ENCODE measurements at places on chromosomes 2 and 18.

GRCh38 chr2:70328921-70329561 is 27.2 kb upstream of the FAM136A start:
- DNase-seq: no peak

DNA sequence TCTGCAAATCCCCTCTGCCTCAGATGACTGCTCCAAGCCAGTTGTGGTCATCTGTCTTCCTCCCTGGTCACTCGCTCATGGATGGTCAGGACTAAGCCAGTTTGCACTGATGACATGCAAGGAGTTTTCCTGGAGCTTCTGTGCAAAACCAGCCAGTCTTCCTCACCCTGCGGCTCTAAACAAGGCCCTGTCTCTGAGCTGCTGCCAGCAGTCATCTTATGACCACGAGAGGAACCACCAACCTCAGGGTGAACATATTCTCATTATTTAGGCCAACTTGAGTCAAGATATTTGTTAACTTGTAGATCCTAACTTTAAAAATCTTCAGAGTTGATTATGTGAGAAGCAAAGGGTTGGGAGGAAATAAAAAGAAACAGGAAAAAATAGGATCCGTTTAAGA is 119.9 kb upstream of the CAB39 start:
- no peak for DNase-seq

GRCh38 chr18:32469190-32469651 is 1.5 kb downstream of the GAREM1 start:
- no peak for DNase-seq

DNA sequence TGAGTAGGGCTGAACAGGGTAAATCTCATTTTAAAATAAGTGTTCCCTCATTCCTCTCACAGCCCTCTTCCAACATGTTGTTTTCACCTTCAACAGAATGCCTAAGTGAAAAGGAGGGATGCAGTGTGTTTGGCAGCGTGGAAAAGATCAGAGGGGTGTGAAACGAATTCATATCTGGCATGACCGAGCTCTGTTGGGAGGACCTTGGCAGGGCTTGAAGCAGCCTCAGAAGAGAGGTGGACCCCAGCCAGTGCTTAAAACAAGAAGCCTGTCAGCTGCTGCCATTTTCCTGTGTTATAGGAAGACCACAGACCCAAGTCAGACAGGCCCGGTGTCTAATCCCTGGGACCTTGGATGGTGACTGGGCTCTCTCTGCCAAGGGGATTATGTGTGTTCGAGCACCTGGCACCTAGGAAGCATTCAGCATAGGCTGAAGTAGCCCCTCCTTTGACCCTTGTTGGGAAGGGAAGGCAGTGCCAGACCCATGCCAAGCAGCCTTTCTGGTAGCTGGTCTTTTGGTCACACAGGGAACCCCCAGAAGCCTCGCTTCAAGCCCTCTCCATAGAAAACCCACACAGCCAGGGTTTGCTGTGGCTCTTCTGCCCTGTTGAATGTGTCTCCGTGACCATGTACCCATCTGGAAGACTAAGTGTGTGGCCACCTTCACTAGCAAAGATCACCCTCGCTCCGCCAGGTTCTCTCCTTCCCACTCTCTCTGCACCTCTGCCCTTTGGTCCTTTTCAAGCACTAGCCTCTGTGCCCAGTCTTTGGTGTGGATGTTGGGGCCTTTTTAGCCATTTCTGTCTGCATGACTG is 87.5 kb upstream of the ST3GAL5 start:
- DNase-seq: no peak

DNA sequence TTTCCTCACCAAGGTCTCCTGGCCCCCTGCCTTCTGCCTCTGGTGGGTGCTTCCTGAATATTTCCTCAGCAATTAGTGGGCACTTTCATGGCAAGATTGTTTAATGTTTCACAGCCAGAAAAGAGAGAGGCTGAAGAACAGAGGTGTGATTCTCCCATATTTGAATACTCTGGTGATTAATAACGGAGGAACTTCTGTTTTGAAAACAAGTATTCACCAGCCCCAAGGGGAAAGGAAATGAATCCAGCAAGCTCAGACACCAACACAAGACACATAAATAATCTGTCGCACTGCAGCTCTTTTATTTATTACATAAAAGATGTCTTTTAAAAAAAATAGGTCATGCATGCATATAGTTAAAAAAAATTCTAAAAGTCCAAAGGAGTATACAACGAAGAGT is 57.7 kb downstream of the MRPL35 start:
- no peak for DNase-seq

DNA sequence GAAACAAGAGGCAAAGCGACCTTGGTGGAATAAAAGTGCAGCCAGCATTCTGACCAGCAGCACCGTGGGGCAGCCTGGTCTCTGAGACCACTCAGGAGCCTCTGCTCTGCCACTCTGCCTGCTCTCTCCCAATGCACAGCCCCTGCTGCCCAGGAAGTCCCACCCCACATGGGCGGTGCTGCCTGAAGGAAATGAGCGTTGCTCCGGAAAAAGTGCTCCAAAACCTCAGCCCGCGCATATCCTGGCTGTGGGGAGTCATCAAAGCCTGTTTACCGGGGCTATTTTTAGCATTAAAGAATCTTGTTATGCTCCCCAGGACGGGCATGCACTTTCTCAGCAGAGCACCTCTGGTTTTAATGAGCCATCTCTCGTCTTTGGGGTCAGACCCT is 54.5 kb downstream of the EPAS1 start:
- DNase-seq: peak; percentile 40

DNA sequence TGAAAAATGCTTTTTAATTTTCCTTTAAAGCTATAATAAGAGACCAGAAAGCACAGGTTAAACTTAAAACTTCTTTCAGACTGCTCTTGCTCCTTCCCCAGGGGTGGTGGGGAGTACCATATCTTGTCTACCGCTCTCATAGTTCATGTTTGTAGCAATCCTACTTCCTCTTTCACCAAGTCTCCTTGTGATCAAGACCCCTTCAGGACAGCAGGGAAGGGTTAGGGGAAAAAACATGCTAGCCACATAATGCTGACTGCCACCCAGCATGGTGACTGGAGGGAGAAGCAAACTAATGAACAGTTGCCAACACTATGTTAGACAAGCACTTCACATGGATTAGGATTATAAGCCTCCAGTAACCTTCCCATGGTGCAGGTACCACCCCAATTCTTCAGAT is 8.6 kb downstream of the MYO5B start:
- no peak for DNase-seq

- no peak for DNase-seq
These were observed 113.6 kb downstream of the DIS3L2 start for GRCh38 chr2:232075080-232075479.
